ENCODE measurements at places on chromosomes 2 and 18.

DNA sequence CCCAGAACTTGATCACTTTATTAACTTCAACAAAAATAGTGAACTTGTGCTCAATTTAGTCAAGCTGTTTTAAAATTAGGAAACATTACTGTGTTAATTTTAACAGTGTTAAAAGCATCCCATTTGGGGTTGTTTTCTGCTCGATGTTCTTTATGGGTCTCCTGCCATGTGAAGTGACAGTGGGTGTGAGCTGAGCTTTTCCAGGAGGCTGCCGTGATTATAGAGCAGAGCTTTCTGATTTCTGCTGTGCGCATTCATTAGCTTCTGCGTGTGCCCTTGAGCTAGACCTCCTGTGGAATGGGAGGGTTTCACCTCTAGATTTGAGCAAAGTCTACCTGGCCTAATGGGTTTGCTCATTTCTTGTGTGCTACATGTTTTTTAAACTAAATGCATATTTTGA is 121.5 kb downstream of the WDSUB1 start:
- DNase-seq: no peak

- DNase-seq: no peak
Observed at GRCh38 chr2:222882484-222882928, 21.7 kb downstream of the ACSL3 start.

DNA sequence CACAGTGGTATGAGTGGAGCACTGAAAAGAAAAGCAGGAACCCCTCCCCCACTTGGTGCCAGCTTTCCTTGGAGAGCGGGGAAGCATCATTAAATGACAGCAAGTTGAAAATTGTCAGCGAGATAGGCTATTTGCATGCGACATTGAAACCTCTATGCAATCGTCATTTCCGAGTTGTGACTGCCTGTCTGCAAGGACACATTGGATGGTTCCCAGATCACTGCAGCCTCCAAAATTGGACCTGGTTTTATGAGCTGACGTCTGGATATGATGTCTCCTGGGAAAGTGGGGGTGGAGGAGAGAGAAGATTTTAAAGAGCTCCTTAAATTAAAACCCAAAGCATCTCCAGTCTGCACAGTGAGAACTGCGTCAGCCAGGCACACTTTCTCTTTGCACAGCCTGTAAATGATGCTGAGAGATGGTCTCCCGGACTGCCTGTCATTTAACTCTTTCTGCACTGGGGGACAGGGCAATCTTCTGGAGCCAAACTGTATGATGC is 57.8 kb upstream of the KIF5C start:
- no peak for DNase-seq

DNA sequence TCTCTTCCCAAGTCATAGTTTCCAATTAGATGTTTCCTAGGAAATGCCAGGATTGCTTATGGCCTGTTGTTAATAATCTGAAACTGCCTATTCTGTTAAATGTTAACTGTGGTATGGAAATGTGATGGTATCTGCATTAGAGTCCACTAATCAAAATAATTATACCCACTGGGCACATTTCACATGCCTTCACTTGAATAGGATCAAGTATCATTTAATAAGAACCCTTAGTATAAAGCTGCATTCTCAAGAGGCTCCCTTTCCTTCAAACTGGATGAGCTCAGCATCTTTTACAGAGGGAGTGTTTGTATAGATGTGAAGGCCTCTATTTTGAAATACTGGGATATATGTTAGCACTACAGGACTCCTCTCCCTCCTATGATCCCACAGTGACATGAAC is 477.2 kb upstream of the VRK2 start:
- DNase-seq: no peak

- DNase-seq: no peak
Observed at GRCh38 chr2:3097804-3098203, 279.8 kb downstream of the EIPR1 start.

- DNase-seq: no peak
Observed at GRCh38 chr2:96404446-96405373, 69.1 kb downstream of the NCAPH start.

GRCh38 chr2:23293063-23293462 is 91.9 kb upstream of the KLHL29 start:
- no peak for DNase-seq

DNA sequence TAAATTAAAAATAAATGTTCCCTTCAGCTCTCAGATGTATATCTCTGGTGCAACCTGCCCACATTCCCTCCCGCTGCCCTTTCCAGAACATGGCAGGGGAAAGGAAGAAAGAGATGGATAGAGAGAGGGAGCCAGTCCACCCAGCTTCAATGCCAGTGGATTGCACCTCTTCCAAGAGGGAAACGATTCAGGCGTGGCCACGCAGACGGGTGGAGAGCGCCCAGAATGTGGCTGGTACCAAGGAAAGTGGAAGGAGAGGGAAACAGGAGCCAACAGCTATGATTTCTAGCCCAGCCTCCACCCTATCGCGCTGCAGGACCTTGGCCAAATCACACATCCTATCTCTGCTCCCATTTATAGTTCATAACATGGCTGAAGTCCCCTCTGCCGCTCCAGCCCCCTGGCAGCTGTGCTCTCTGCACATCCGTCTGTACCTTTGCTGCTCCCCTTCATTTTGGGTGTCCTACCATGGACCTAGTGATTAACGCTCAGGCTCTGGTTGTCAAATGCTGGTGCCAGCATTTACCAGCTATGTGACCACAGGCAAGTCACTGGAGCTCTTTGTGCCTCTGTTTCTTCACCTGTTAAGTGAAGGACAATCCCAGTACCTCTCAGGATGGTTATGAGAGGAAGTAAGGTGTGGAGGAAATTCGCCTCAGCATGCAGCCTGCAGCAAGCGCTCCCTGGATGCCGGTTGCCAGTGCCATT is 66.5 kb downstream of the SFXN5 start:
- DNase-seq: no peak

DNA sequence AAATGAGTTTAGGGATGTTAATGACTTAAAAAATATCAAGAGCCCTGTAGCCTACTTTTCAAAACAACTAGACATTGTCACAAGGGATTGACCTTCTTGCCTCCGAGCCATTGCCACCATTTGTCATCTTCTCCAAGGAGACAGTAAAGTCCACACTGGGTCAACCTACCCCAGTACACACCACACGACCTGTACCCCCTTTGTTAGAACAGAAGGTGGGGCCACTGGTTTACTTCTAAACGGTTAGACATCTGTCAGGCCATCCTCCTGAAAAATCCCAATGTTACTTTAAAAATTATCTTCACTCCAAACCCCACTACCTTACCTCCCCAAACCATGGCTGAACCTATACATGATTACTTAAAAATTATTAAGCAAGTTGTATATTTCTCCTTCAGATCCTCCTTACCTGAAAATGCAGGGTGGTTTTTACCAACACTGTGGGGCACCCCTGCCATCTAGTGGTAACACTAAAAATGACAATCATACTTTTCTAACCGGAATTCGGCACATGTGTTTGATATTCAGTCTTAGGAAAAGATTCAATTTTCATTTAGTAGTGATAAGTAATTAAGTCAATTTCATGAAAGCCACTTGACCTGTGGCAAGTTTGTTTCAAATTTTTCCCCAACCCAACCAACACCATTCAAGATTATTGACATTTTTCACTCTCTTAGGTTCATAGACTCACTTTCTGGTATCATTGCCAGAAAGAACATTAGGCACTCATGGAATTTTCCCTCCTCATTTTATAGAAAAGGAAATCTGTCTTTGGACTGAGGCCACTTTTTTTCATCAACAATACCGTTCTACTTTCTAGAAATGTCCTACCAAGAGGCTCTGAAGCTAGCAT is 265.3 kb upstream of the PKDCC start:
- peak; percentile 47 for DNase-seq

DNA sequence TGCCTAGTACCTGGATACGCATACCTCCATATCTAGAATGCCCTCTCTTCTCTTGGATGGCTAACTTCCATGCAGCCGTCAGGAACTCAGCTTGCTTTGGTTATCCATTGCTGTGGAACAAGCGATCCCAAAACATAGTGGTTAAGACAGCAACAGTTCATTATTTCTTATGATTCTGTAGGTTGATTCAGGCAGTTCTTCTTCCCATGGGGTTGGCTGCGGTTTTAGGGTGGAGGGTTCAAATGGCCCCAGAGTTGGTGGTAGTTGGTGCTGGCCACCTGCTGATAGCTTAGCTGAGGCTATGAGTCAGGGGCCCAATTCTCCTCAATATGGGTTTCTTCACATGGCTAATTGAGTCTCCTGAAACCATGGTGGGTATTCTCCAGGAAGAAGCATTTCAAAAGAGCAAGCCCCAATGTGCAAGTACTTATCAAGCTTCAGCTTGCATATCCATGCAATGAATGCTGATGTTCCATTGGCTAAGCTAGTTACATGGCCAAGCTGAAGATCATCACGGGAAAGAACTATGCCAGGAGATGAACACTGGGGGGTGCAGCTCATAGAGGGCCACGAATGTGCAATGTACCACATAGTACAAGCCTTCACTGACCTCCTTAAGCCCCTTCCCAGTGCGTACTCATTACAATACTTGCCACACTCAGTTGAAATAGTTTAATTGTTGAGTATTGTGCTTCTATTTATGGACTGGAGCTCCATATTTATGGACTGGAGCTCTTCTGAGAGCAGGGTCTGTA is 10.0 kb upstream of the RHOB start:
- no peak for DNase-seq

DNA sequence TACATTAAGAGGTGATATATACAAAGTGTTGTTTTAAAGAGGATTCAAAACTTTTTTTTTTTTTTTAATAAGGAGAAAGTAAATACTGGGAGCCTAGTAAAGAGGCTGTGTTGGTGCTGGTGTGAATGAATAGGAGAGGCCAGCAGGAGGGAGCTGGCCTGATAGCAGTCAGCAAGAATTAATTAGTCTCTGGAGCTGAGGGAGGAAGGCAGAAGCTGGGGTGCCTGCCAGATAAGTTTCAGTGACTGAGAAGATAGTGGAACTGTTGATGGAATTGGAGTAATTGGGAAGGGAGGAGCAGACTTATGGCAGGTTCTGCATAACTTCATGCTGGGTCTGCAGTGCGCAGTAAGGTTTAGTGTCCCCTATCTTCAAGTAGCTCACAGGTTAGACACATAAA is 36.2 kb upstream of the SNORC start:
- no peak for DNase-seq

- peak; percentile 92 for DNase-seq
Observed at GRCh38 chr2:110748489-110748867, 16.1 kb downstream of the ACOXL start.

GRCh38 chr2:86507600-86507999 is 55.6 kb downstream of the CHMP3 start:
- no peak for DNase-seq

GRCh38 chr2:17571681-17572080 is 31.2 kb downstream of the VSNL1 start:
- no peak for DNase-seq

- DNase-seq: no peak
Observed at GRCh38 chr2:25557179-25558036, 116.0 kb downstream of the DTNB start.

DNA sequence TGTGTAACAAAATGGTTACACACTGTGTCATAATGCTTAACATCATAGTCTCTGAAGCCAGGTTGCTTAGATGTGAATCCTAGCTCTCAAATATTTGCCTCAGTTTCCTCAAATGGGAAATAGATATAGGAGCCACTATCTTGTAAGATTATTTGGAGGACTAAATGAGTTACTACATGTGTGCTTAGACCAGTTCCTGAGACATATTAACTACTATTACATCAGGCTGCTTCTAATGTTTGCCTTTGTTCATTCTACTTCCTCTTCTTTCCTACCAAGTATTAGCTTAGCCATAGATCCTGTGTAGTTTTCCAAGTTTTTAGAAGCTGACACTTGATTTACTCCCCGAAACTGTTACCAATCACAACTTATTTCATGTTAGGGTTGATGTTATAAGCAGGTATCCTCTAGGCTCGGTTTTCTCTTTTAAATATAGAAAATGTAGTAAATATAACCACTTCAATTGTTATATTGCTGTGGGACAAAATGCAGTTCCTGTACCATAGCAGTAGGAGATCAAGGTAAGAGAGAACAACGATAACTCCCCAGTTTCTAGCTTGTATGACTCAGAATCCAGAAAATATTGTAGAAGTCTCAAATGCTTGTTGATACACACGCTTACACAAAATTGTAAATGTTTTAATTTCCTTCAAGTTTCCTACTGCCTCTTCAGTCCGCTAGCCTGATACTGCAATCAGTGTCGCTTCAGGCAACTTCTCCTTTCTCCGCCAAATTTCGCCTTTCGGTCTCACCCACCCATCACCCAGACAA is 751 bp upstream of the DNAJC10 start:
- no peak for DNase-seq

DNA sequence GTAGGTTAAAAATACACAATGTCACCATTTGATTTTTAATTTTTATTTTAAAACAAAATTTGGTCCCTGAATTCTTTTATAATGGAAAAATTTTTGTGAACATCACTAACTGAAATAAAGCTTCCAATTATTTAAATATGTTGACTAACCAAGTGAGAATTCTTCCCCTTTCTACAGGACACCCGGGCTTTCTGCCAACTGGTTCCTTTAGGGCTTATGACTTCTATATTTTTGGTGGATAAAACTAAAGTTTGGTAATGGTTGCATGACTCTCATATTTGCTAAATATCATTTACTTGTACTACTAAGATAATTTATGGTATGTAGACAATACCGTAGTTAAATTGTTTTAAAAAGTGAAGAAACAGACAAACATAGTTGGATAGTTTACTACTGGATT is 291.0 kb upstream of the DOK6 start:
- no peak for DNase-seq

DNA sequence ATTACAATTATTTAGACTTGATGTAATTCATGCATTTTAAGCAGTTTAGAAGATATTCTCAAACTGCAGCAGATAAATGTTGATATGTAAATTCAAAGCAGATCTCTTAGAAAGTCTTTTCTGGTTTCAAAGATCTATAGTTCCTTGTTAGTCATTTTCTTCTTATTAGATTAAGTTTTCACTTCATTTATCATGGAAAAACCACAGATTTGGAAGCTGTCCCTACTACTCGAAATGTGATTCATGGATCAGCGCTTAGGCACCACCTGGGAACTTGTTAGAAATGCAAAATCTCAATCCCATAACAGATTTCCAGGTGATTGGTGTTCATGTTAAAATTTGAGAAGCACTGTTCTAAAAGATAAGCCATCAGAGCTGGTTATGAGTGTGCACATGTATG is 92.8 kb upstream of the CDH2 start:
- no peak for DNase-seq

DNA sequence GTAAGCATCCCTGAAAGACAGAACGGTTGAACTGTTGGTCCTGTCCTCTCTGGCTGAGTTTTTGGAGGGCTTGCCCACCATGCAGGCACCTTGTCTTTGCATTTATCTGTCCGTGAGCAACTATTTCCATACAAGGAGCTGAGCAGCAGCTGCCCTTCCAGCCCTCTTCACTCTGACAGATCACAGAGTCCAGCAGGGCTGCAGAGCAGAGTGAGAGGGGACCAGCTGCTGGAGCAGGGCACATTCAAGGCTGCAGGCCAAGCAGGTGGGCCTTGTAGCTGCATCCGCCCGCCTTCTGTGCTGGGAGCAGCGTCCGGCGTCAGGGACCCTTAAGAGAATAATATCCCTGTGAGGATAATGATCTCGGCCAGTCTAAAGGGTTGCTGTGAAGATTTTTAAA is 9.5 kb downstream of the SMYD1 start:
- DNase-seq: no peak

All from activated CD4-positive, alpha-beta T cell treated with anti-CD3 and anti-CD28 coated beads, Interleukin-2, Interleukin-6, amounts not matched to agents 100 ng/mL and 50 ng/mL, durations not matched to agents 16 hours and 8 hours (primary cell).